ENCODE measurements at places on chromosomes 3 and 15.

DNA sequence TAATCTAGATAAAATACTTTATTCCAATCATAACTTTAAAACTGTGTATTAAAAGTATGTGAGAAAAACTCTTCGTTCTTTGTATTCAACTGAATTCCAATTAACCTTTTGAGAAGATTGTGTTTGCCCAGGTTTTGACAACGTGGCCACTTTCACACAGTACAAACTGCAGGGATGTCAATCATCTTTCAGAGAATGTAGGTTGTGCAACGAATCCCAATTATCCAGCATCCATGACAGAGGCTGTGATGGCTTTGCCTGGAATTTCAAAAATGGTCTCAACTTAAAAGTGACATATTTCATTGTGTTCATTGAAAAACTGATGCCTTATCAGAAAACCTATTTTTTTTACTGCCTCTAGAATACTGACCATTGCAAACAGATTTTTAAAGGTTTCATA lies 615.1 kb upstream of the KCNMB2 start:
- DNase-seq = no peak

- DNase-seq = no peak
Measured at GRCh38 chr15:91783451-91783850, 70.1 kb upstream of the SLCO3A1 start.

DNA sequence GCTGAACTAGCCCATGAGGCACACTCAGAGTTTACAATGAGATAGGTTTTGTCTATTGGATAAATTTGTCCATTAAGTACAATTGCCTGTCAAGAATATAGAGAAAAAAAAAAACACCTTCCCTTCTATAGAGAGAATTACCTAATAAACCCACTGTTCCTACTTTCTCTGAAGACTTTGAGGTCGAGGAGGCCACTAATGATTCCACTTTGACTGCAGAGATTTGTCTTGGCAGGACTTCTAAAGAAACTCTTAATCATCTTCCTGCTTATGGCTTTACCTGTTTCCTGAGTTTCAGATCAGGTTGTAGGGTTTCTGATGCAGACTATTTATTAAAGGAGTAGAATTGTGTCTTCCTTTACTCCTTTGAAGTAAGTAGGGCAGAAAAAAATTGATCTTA lies 342.4 kb upstream of the KCNMB2 start:
- no peak for DNase-seq

GRCh38 chr3:126081618-126082361 lies 2.1 kb downstream of the SLC41A3 start:
- DNase-seq = no peak

- DNase-seq = peak; percentile 36
Measured at GRCh38 chr3:63912768-63913588, 795 bp upstream of the SCAANT1 start.

- DNase-seq = no peak
Measured at GRCh38 chr15:70437089-70437488, 326.3 kb downstream of the UACA start.

DNA sequence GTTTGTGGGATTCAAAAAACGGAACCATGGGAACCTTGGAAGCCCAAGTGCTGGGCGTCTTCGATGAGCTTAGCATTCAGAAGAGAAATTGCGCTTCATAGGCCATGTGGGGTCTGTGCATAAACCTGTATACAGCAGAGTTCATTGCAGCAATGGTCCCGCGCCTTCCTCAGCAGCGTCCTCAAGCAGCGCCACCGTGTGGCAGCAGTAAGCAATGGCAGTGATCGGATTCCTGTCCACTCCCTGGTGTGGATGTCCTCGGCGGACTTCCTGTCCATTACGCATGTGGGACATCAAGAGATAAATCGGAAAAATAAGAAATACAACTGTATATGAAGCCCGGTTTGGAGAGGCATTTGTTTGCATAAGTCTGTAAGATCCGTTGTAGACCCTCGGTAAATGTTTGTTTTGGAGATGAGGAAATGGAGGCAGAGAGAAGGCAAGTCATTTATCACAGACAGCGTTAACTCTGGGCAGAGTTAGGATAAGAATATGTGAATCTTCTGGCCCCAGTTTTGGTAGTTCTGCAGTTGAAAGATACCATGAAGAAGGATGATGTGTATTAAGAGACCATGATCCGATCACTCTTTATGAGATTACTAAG lies 57.7 kb downstream of the CNTN4 start:
- no peak for DNase-seq

DNA sequence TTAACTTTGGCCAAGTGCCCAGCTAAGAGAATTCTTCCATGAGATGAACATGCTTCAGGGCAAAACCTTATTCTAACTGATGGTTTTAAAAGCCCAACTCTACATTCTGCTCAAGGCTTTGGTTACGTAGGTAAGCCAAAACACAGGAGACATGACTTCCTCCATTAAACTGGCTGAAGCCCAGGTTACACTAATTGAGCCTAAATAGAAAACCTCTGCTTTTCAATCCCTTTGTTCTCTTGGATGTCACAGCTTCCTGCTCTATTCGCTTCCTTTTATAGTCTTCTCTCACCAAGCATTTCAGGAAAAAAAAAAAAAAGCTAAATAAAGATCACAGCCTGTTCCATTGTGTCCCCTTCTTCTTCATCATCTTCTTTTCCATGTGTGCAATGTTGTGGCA lies 420.4 kb downstream of the TIGIT start:
- DNase-seq = no peak

- DNase-seq = no peak
Measured at GRCh38 chr3:190031887-190032752, 88.6 kb downstream of the P3H2 start.

- no peak for DNase-seq
Measured at GRCh38 chr15:96549136-96549535, 218.6 kb downstream of the NR2F2 start.

GRCh38 chr15:40240619-40241221 lies 1.9 kb downstream of the PAK6 start:
- DNase-seq = no peak

DNA sequence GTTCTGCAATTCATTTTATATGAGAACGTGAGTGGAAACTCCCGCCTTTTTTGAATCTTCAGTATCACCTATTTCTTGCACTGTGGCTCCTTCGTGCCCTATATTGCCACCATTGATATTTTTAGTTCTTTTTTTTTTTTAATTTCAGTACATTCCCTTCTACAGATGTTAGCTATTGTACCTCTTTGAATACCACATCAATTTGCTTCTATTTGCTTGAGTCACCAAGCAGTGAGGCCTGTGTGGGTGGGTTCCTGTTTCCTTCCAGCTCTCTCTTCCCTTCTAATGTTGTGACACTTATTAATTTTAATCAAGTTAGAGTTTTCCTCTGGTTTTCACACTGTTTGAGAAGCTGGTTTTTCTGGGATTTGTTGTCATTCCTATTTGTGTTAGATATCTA lies 8.7 kb downstream of the HACD2 start:
- no peak for DNase-seq

DNA sequence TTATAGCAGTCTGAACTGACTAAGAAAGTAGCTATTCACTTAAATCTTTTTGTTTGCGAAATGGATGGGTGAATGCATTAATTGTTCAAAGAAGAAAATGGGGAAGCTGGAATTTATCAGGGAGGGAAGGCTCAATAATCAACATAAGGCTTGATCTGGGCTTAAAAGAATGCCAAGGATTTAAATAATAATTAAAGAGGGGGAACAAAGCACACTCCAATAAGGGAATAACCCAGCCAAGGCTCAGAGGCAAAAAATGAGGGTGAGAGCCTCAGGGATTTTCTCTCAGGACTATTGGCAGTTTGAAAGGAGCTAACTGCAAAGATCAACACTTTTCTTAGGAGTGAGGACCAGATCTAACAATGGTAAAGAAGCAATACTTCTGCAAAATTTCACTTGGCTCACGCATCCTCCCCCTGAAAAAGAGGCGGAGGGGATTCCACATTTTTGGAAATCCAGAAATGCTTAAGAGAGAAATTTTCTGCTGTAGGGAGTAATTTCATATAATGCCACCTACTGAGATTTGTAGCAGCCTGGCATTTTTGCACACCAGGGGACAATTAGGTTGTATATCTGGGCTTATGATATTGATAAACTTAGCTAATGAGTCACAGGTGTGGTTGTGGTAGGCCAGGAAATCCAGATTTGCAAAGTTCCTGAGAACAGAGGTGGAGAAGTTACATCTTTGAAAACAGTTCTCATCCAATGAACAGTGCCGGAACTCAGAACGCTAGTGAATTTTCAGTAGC lies 405.1 kb downstream of the TUSC7 start:
- DNase-seq = no peak

GRCh38 chr15:64930019-64930652 lies 18.4 kb downstream of the ANKDD1A start:
- no peak for DNase-seq

GRCh38 chr15:72404841-72405240 lies 6.7 kb downstream of the TMEM202 start:
- DNase-seq = no peak

GRCh38 chr3:53585049-53585448 lies 90.6 kb downstream of the CACNA1D start:
- DNase-seq = no peak

- no peak for DNase-seq
Measured at GRCh38 chr15:71888797-71889196, 78.4 kb downstream of the NR2E3 start.

DNA sequence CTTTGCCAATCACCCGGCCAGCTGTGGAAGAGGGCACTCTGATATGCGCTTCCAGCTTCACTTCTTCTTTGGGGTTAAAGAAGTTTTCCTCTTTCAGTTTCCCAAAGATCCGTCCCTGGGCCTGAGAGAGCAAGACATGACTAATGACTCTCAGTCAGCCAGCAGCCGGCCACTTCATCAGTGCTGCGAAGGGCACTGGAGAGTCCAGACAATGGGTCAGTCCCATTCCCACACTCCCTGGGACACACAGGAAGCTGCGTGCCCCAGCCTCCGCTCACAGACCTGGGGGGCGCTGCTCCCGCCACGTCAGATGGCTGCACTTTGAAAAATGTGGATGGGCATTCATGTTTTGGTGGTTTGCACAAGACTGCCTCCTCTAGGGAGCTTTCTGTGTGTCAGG lies 63.3 kb downstream of the SENP2 start:
- DNase-seq = no peak

DNA sequence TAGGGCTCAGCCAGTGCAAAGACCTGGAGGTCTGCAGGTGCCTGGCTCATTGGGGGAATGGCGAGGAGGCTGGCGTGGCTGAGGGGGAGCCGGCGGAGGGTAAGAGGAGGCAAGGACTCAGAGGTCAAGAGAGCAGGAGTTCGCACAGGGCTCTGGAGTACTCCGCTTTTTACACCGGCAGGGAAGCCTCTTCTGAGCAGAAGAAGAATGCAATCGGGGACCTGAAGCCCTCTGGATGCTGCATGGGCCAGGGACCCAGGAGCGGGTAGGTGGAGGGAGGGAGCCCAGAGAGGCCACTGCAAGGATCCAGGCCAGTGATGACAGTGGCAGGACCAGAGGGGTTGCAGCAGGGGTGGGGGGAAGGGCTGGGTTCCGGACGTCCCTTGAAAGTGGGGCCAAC lies 70.4 kb upstream of the TAMM41 start:
- DNase-seq = no peak

GRCh38 chr3:25944329-25944728 lies 154.4 kb downstream of the OXSM start:
- no peak for DNase-seq

GRCh38 chr3:13708871-13709595 lies 160.1 kb downstream of the FBLN2 start:
- no peak for DNase-seq

- no peak for DNase-seq
Measured at GRCh38 chr15:87961851-87962420, 294.6 kb downstream of the NTRK3 start.

DNA sequence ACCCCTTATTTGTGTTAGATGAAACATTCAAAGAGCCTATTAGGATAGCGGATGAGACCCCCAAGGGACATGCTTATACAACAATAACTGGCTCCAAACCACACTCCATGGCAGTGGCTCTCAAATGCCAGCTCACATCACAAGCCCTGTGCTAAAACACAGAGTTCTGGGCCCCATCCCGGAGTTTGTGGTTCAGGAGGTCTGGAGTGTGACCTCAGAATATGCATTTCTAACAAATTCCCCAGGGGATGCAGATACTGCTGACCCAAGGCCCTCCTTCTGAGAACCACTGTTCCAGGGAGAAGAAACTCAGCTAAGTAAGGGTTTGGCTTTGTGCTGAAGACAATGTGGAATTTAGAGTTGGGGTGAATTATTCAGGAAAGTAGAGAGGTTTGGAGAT lies 3.6 kb downstream of the CCRL2 start:
- DNase-seq = no peak

DNA sequence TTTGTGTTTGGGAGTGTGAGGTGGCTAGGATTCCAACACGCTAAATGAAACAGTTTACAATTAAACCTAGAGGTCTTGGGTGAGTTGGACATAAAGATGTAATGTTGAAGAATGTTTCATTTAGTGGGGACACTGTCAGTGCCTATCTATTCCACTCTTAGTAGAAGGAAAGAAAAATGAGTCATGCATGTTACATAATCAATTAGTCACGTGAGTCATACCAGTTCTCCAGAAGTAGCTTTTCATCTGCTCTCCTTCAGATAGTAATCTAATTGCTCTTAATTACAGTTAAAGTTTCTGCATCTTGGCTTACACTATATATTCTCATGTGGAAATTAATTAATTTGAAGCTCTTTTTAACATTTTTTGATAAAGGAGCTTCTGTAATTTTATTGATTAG lies 115.7 kb upstream of the P2RY1 start:
- no peak for DNase-seq

DNA sequence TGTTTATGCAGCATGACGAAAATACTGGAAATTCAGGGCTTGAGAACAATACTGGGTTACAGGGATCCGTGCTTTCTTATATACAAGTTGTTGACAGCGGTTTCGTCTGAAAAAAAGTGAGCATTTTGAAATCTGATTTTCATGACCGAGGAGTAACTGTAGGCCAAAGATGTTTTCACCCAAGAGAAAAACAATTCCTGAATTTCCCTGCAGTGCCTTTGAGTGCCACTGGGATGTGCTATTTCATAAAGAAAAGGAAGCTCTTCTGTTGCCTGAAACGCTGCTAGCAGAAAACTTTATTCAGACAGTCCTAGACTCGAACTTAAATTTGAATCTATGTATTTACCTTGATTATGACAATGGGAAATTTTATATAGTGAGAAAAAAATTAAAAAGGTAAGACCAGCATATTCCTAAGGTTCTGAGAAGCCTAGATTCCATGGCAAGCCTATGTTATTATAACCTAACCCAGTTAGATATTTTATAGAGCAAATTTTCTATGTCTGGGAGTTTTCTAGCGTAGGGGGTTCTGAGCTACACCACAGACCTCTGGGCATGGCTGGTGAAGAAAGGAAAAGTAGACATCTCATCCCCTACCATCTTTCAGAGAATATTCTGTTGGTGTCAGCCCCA lies 30.2 kb downstream of the KCNAB1 start:
- DNase-seq = no peak

GRCh38 chr15:70461992-70462391 lies 301.4 kb downstream of the UACA start:
- DNase-seq = no peak

- DNase-seq = no peak
Measured at GRCh38 chr15:40826423-40827075, 2.0 kb downstream of the PPP1R14D start.

GRCh38 chr15:96695426-96695825 lies 364.9 kb downstream of the NR2F2 start:
- DNase-seq = no peak

GRCh38 chr15:57379487-57379886 lies 3.2 kb downstream of the CGNL1 start:
- DNase-seq = no peak
